ENCODE measurements at places on chromosomes 2 and 18. TPM values are rescaled to one million over a fixed set of nuclear protein-coding genes. Genes with fewer than 3 reads are reported as not detected.

GAL3ST2 gene
- total RNA-seq, result not detected

- DNase-seq, result no peak
These were observed 280.8 kb downstream of the CCDC85A start for GRCh38 chr2:56464613-56465012.

DNA sequence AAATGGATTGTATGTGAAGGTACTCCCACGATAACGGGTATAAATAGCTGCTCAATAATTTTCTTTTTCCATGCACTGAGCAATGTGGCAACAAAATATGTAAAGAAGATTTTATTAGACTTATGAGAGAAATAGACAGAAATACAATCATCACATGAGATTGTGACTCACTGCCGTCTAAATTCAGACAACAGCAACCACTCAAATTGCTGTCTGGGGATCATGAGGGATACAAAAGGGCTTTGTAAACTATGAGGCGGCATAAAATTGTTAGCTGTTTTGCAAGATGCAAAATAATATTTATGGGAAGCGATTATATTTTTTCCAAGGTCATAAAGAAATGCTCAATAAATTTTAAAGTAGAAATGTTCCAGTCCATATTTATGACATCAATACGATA is 259.1 kb upstream of the AGAP1 start:
- no peak for DNase-seq

FBXO41 gene
- 0.57 TPM for total RNA-seq

DNA sequence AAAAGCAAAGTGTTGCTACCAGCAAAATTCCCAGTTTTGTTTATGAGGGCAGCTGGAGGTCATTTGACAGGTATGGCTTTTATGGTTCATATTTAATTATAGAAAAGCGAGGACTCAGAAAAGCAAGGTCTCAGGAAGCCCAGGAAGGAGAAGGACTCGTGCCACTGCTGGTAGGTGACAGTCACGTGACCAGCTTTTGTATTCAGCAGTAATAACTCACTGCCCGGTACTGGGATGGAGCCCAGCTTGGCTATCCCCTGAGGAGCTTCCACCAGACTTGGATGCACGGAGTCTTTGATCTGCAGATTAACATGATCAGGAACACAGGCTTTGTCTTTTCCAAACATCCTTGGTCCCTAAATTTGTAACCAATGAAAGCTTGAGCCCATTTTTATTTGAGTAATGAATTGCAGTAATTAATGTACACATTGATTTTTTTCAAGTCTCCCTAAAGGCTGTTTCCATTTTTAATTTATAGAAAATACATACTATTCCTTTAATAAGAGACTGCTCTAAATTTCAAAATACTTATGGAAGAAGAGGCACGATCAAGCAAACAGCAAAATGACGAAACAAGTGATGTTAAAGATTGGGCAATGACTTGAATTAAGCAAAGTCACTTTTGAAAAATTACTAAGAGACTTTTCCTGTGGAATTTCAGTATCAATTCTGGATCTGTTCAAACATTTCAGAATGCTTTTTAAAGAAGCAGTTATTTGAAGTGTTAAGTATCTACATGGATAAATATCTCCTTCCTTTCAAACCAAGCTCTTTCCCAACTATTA is 251.7 kb upstream of the HNRNPA3 start:
- no peak for DNase-seq

FAM228A gene
- 0.25 TPM for total RNA-seq

DNA sequence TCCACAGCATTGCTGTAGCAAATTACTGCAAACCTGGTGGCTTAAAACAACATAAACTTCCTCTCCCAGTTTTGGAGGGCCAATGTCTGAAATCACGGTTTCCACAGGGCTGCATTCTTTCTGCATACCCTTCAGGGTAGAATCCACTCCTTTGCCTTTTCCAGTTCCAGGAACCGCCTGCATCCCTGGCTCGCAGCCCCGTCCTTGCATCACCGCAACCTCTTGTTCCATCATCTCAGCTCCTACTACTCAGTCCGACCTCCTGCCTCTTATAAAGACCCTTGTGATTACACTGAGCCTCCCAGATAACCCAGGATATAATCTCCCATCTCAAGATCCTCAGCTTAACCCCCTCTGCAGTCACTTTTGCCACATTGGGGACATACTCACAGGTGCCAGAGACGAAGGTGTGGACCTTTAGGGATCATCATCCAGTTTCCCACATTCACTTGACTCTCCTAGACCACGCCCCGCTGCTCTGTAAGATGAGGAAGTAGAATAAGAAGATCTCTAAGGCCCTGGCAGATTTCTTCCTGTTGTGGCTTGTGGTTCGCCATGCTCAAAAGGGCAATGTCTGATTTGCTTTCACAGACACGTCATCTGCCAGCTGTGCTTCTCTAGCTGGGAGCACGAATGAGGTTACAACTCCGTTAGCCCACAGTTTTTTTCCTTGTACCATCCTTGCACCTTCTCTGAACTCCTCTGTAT is 103.6 kb upstream of the AGAP1 start:
- DNase-seq, result no peak

- no peak for DNase-seq
These were observed 391.5 kb downstream of the XIRP2 start for GRCh38 chr2:167279810-167280209.

GRCh38 chr2:224780106-224780505 is 63.9 kb upstream of the CCDC195 start:
- DNase-seq, result no peak

RAD51AP2 gene
- total RNA-seq, result 0.49 TPM

ACMSD gene
- not detected for total RNA-seq

DNA sequence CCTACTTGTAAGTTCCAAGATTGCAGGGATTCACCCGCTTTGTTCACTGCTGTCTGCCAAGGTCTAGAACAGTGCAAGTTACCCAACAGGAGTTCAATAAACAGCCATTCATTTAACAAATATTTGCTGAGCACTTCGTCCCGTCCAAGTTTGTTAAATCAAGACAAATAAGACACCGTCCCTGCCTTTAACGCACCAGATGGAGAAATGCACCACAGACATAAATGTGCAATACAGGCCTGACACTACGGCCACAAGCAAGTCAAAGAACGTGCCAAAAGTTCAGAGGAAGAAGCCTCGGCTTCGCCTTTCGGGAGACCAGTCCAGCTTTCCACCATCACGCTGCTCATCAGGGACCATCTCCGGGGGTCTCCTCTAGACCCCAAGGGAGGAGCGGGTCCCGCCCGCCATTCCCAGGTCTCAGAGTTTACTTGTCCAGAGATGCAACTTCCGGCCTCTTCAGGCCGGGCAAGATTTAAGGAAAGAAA is 429 bp downstream of the C2orf76 start:
- no peak for DNase-seq

RGPD4 gene
- total RNA-seq, result not detected
